ENCODE measurements at places on chromosomes 2 and 18.
A peak's percentile ranks its signal among the peaks of the same experiment; 100 is the strongest.

- DNase-seq: no peak
Measured at GRCh38 chr2:66186537-66186936, 248.4 kb upstream of the MEIS1 start.

DNA sequence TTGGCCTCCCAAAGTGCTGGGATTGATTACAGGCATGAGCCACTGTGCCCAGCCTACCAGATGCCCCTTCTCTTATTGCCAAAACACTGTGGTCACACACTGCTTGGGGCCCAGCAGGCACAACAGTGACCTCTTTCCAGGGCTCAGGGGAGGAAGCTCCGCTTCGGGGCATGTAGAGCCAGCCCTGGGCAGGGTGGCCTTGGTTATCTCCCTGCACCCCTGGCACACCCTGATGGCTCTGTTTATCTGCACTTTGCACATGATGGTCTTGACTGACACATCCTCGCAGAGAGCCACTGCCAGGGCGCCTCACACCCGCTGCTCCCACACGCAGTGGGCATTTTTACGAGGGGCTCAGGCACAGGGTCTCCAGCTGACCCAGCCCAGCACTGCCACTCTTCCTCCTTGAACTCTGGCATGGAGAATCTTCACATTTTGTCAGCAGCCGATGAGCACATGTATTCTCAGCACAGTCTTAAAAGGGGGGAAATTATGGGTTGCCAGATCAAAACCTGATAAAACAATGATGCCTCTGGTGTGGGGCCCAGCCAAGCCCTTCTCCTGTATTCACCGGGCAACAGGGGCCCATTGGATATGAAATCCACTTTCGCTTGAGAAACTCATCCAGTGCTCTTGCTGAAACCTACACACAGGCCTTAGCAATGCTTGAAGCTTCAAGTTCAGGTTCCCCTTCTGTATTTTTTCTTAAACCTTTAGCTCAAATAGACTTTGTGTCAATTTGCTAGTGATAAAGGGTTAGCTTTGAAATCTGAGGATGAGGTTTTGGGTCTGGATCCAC, 5.9 kb downstream of the GYPC start:
- DNase-seq: peak; percentile 40

GRCh38 chr2:62447411-62447810, 58.6 kb downstream of the TMEM17 start:
- DNase-seq: no peak

DNA sequence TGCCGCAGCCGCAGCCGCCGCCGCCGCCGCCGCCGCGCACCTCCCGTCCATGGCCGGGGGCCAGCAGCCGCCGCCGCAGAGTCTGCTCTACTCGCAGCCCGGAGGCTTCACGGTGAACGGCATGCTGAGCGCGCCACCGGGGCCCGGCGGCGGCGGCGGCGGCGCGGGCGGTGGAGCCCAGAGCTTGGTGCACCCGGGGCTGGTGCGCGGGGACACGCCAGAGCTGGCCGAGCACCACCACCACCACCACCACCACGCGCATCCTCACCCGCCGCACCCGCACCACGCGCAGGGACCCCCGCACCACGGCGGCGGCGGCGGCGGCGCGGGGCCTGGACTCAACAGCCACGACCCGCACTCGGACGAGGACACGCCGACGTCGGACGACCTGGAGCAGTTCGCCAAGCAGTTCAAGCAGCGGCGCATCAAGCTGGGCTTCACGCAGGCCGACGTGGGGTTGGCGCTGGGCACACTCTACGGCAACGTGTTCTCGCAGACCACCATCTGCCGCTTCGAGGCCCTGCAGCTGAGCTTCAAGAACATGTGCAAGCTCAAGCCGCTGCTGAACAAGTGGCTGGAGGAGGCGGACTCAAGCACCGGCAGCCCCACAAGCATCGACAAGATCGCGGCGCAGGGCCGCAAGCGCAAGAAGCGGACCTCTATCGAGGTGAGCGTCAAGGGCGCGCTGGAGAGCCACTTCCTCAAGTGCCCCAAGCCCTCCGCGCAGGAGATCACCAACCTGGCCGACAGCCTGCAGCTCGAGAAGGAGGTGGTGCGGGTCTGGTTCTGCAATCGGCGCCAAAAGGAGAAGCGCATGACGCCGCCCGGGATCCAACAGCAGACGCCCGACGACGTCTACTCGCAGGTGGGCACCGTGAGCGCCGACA, 2.4 kb downstream of the POU3F3 start:
- no peak for DNase-seq

DNA sequence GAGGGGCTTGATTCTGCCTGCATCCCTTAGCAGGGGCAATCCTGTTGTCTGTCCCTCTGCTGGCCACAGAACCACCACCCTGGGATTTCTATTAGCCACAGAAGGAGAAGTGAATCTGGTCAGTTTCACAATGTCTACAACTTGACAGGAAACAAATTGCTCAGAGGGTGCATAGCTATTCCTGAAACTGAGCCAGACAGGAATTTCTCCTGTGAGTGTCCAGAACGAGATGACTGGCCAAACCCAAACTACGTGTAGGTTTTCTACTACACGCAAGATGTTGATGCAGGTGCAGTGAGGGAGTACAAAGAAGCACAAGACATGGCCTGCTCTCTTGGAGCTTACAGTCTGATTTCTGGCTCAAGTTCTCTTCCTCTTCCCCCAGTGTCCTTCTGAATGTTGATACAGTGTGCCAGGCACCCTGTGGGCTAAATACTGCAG, 201.9 kb downstream of the CLIP4 start:
- no peak for DNase-seq

- no peak for DNase-seq
Measured at GRCh38 chr2:79630060-79630459, 117.2 kb downstream of the CTNNA2 start.

DNA sequence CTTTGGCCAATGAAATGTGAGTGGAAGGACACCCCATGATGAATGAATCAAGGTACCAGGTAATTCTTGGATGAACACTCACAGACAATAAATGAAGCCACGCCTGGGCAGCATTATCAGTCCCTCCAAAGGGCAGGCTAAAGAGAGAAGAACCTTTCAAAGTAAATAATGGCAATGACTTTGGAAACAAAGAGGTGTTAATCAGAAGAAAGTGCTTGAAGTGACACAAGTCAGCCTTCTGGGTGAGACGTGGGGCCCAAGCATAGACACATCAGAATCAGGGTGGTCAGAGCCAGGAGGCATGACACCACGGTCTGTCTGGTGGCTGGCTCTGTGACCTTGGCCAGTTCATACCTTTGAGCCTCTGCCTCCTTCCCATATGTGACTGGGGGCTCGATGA, 103.3 kb downstream of the POLR1A start:
- no peak for DNase-seq

DNA sequence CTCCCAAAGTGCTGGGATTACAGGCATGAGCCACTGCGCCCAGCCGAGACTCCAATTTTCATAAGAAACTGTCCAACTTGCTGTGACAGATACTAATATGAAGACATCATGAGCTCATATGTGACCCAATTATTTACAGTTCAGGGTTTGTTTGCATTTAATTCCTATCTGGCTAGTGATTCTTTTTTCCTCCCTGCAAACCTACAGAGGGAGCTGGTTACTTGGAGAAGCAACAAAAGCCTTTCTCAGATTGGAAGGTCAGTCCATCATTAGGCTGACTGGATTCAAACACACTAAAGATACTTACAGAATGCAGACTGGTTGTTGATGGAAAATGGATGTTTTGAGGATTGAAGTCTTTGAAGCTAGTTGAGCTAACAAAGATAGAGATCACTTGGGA, 176.4 kb downstream of the ANKRD44 start:
- no peak for DNase-seq

- no peak for DNase-seq
Measured at GRCh38 chr2:235066490-235066889, 114.7 kb downstream of the SH3BP4 start.

GRCh38 chr2:173221937-173222594, 132.6 kb upstream of the CDCA7 start:
- DNase-seq: no peak

- DNase-seq: no peak
Measured at GRCh38 chr2:180722551-180723239, 257.7 kb upstream of the UBE2E3 start.

DNA sequence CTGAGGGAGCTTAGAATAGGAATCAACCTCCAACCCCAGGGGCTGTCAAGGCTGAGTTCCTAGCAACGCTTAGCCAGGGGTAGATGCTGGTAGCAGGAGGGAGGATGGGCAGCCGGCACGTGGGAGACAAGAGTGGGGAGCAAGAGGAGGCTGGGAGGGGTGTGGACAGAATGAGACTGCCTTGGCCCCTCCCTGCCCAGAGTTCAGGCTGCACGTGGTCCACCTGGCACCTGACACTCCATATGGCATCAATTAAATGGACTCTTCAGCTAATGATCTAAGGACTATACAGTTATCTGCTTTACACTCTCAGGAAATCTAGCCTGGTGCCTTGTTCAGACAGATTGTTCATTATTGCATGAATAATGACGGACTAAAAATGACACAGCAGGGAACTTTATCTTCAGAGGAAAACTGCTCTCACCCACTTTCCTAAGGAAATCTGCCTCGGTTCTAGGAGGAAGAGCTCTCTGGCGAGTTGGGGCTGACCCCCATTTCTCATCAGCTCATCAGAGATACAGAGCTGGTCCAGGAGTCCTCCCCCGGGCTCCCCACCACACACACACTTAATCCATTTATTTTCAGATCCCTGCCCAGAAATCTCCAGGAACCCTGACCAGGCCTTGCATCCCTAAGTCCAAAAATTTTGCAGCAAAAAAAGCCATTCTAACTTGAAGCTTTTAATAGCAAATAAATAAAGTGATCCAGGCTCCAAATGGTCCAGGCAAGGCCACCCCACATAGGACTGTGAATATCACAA, 102.1 kb upstream of the CDC42EP3 start:
- DNase-seq: no peak

DNA sequence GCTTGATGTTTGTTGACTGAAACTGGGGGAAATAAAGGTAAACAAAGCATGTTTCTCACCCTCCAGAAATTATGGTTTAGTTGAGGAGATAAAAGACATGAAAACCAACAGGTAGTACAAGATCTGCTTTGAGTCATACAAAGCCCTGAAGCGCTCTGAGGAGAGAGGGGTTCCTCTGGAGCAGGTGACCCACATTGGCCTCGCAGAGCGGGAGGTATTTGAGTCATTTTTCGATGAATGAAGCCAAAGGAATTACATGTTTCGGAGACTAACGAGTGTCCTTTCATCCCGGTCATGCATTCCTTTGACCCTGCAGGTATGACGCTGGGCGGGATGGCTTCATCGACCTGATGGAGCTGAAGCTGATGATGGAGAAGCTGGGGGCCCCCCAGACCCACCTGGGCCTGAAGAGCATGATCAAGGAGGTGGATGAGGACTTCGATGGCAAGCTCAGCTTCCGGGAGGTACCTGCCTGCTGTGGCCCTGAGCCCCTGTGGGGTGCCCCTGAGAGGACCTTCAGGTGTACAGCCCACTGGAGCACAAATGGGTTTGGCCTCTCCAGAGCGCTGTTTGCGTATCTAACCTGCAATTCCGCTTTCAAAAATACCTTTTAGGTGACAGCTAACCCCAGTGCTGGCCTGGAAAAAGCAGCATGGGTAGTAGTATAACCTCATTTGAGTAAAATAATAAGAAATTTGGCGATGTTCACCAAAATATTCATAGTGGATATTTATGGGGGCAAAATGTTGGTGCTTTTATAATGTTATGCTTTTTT, 29.3 kb downstream of the EFHD1 start:
- DNase-seq: no peak

DNA sequence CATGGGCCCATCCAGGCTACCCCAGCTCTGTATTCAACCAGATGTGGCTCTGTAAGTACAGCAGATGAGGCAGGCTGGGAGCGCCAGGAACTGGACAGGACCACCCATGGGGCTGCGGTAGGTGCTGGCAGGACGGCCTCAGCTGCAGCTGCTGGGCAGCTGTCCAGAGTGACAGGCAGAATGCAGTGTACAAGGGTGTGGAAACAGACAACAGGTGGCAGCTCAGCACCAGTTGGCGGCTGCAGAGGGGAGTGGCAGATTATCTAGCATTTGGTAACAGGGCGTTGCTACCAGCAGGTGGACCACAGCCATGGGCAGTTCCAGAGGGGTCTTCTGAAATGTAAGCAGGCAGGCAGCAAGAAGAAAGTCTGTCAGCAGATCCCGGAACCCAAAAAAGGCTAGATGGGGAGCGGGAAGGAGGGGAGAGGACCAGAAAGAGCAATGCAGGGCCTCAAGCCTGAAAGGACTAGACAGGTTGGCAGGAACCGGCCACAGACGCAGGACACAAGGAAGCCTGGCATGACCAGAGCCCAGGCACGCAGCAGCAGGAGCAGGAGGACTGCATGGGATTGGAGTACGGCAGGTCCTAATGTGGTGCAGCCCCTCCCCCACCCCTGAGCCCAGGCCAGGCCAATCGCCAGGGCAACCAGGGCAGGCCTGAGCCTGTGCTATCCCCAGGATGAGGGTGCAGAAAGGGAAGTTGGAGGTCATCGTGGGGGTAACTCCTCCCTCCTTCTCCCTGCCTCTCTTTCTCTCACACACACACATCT, 24.7 kb downstream of the PKDCC start:
- no peak for DNase-seq

GRCh38 chr18:13398631-13399030, 180.1 kb downstream of the LDLRAD4 start:
- no peak for DNase-seq

DNA sequence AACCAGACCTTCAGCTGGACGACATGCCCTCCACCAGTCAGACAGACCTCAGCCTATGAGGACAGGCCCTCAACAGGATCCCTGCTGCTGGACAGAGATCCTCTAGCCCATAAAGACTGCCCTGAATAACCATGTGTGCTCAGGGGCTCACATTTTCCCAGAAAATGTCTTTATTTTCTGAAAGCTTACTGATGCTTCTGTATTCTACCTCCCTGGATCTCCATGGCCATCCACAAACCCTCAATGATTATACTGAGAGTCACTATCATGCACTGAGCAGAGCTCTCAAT, 1.8 kb upstream of the PTPN18 start:
- DNase-seq: no peak

DNA sequence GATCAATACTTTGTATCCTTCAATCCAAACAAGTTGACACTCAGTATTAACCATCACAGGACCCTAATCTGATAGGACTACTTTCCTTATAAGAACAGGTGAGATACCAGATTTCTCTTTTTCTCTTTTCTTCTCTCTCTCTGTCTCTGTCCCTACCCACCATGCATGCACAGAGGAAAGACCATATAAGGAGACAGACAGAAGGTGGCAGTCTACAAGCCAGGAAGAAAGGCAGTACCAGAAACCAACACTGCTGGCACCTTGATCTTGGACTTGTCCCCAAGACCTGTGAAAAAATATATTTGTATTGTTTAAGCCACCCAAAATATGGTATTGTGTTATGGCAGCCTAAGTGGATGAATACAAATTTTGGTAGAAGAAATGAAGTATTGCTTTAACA, 156.2 kb upstream of the KCNH7 start:
- no peak for DNase-seq
